ENCODE measurements at places on chromosomes 4 and X. TPM values are rescaled to one million over a fixed set of nuclear protein-coding genes. Genes with fewer than 3 reads are reported as not detected.

Gene LAGE3
- total RNA-seq = 24.9 TPM

Gene HMX1
- total RNA-seq = not detected

Gene TRPC3
- total RNA-seq = not detected

Gene MMRN1
- total RNA-seq = 16.7 TPM

Gene NXF2B
- not detected for total RNA-seq

Gene SSX4
- total RNA-seq = not detected

Gene MEPE
- not detected for total RNA-seq

Gene VSIG1
- total RNA-seq = not detected

Gene RPS6KA6
- 0.31 TPM for total RNA-seq

Gene TBL1X
- total RNA-seq = 20.1 TPM

- no peaks in the 10 kb centered on the region for H3K4me1 ChIP-seq
- no peak overlapping the region for H3K27ac ChIP-seq
- no peaks in the 10 kb centered on the region for H3K27me3 ChIP-seq
- H3K4me3 ChIP-seq = no peak overlapping the region
Measured at GRCh38 chr4:121226362-121226761, 62.2 kb upstream of the TNIP3 start.

- no peak for DNase-seq
- no peak overlapping the region for H3K27ac ChIP-seq
- H3K4me1 ChIP-seq = no peaks in the 10 kb centered on the region
- H3K4me3 ChIP-seq = no peak overlapping the region
Measured at GRCh38 chr4:94588896-94589693, 137.4 kb downstream of the PDLIM5 start.

- H3K4me3 ChIP-seq = no peak overlapping the region
- H3K27me3 ChIP-seq = no peaks in the 10 kb centered on the region
- DNase-seq = no peak
Measured at GRCh38 chrX:55546956-55547355, 57.3 kb upstream of the USP51 start.

GRCh38 chr4:64326507-64326906 is 82.7 kb downstream of the TECRL start:
- H3K4me3 ChIP-seq = no peak overlapping the region
- H3K27me3 ChIP-seq = no peaks in the 10 kb centered on the region
- no peaks in the 10 kb centered on the region for H3K36me3 ChIP-seq
- H3K4me1 ChIP-seq = no peaks in the 10 kb centered on the region

- H3K27ac ChIP-seq = no peak overlapping the region
- no peak for DNase-seq
- no peak overlapping the region for H3K4me3 ChIP-seq
- no peaks in the 10 kb centered on the region for H3K36me3 ChIP-seq
Measured at GRCh38 chrX:41952102-41952501, 28.7 kb upstream of the CASK start.

DNA sequence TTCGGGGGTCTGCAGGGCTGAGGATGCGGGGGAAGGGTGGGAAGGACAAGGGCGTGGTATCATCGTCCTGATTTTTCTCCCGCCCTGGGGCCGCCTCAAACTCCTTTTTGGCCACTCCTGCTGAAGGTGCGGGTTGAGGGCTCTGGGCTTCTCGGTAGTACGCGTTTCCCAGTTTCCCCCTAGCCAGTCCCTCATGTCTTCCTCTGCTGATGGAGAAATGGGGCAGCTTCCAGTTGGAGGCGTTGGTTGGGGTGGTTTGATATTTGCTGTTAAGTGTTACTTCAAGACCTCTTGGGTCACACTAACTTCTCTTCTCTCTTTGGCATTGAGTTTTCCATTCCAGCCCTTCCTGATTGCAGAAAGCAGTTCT is 482 bp downstream of the GSTCD start:
- H3K36me3 ChIP-seq = no peaks in the 10 kb centered on the region
- no peaks in the 10 kb centered on the region for H3K27me3 ChIP-seq
- peak overlapping the region; percentile 84 for H3K27ac ChIP-seq
- H3K4me3 ChIP-seq = peak overlapping the region; percentile 77
- DNase-seq = no peak

DNA sequence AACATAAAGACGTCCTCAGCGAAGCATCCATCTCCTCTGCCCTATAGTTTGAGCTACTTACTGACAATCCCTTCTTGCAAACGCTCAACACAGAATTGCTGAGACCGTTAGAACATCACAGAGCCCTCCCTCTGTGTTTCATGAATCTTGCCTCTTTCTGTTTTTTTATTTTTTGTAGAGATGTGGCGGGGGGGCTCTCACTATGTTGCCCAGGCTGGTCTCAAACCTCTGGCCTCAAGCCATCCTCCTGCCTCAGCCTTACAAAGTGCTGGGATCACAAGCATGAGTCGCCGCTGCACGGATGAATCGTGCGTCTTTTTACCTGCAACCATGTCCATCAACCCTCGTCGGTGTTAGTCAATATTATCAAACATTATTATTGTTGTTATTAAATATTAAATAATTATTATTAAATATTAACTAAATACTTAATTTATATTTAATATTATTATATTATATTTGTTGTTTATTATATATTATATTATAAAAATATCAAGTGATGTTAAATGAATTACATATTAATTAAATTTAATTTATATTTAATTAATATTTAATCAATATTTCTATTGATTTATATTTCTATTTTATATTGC is 200.7 kb downstream of the CRLF2 start:
- H3K36me3 ChIP-seq = no peaks in the 10 kb centered on the region
- H3K4me3 ChIP-seq = no peak overlapping the region
- no peaks in the 10 kb centered on the region for H3K27me3 ChIP-seq
- no peak for DNase-seq

- H3K4me3 ChIP-seq = no peak overlapping the region
- no peak overlapping the region for H3K27ac ChIP-seq
- no peaks in the 10 kb centered on the region for H3K4me1 ChIP-seq
Measured at GRCh38 chr4:65600656-65601055, 69.6 kb downstream of the EPHA5 start.

GRCh38 chr4:20983763-20984575 is 283.7 kb downstream of the PACRGL start:
- no peaks in the 10 kb centered on the region for H3K36me3 ChIP-seq
- H3K4me3 ChIP-seq = no peak overlapping the region
- no peak overlapping the region for H3K27ac ChIP-seq
- no peaks in the 10 kb centered on the region for H3K4me1 ChIP-seq

GRCh38 chrX:136205882-136206380 is 45.3 kb downstream of the MAP7D3 start:
- no peak overlapping the region for H3K27ac ChIP-seq
- no peaks in the 10 kb centered on the region for H3K27me3 ChIP-seq
- no peak overlapping the region for H3K4me3 ChIP-seq
- no peaks in the 10 kb centered on the region for H3K36me3 ChIP-seq
- DNase-seq = no peak
- H3K4me1 ChIP-seq = no peaks in the 10 kb centered on the region

- no peak overlapping the region for H3K27ac ChIP-seq
- no peaks in the 10 kb centered on the region for H3K36me3 ChIP-seq
- H3K4me3 ChIP-seq = no peak overlapping the region
- no peaks in the 10 kb centered on the region for H3K4me1 ChIP-seq
Measured at GRCh38 chr4:23036921-23037495, 344.3 kb downstream of the GBA3 start.

DNA sequence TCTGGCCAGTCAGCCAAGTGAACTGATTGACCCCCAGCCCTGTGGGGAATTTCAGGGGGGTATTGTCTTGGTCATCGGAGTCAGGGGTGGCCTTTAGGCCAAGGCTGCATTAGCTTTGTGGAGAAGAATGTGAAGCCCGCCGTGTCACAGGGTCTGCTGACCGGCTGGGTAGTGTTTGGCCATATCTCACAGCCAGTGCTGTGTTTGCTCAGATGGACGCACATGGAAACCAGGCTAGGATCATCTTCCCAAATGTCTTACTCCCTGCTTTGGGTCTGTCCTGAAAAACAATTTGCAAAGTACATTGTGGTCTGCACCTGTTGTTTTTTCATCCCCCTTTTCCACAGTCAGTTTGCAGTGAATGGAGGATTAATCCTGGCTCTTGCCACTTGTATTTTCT is 13.0 kb downstream of the TMEM164 start:
- H3K27ac ChIP-seq = no peak overlapping the region
- H3K4me1 ChIP-seq = no peaks in the 10 kb centered on the region
- no peaks in the 10 kb centered on the region for H3K36me3 ChIP-seq
- peaks cover 5% of the 10 kb centered on the region for H3K27me3 ChIP-seq
- no peak for DNase-seq

GRCh38 chrX:18461431-18461830 is 36.0 kb downstream of the CDKL5 start:
- H3K4me1 ChIP-seq = no peaks in the 10 kb centered on the region
- no peak for DNase-seq
- H3K27me3 ChIP-seq = no peaks in the 10 kb centered on the region
- no peaks in the 10 kb centered on the region for H3K36me3 ChIP-seq
- H3K27ac ChIP-seq = no peak overlapping the region

DNA sequence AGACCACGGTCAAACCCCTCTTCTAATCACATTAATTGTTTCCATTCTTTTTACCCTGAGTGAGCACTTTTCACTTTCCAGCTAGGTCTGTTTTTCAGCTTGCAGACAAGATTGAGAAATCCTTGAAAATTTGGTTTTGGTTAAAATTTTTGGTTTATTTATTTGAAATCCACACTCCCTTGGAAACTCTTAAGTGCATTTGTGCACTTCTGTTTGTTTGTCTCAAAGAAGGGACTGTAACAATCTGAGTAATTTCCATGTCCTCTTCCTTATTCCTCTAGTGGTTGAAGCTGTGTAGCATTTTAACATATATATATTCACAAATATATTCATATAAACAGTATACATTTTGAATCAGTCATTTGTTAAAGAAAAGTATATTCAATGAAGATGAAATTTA is 333.3 kb downstream of the ANK2 start:
- H3K4me1 ChIP-seq = no peaks in the 10 kb centered on the region
- no peak for DNase-seq
- H3K27me3 ChIP-seq = no peaks in the 10 kb centered on the region
- H3K27ac ChIP-seq = no peak overlapping the region
- no peaks in the 10 kb centered on the region for H3K36me3 ChIP-seq

DNA sequence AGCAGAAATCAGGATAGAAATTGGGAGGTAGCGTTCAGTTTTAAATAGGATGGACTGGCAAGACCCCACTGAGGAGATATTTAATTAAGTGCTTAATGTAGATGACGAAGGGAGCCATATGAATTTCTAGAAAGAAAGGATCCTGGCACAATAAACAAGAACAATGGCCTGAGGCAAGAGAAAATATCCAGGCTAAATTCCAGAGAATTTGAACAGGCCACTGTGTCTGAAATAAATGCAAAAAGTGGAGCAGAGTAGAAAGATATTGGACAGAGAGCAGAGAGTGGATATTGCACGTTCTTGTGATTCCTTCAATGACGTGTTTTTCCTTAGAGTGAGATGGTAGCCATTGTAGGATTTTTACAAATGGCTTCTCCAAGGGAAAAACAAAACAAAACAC is 1504.8 kb downstream of the C4orf33 start:
- no peak for DNase-seq
- H3K27me3 ChIP-seq = no peaks in the 10 kb centered on the region
- H3K4me1 ChIP-seq = no peaks in the 10 kb centered on the region
- H3K4me3 ChIP-seq = no peak overlapping the region
- H3K27ac ChIP-seq = no peak overlapping the region
- H3K36me3 ChIP-seq = no peaks in the 10 kb centered on the region

DNA sequence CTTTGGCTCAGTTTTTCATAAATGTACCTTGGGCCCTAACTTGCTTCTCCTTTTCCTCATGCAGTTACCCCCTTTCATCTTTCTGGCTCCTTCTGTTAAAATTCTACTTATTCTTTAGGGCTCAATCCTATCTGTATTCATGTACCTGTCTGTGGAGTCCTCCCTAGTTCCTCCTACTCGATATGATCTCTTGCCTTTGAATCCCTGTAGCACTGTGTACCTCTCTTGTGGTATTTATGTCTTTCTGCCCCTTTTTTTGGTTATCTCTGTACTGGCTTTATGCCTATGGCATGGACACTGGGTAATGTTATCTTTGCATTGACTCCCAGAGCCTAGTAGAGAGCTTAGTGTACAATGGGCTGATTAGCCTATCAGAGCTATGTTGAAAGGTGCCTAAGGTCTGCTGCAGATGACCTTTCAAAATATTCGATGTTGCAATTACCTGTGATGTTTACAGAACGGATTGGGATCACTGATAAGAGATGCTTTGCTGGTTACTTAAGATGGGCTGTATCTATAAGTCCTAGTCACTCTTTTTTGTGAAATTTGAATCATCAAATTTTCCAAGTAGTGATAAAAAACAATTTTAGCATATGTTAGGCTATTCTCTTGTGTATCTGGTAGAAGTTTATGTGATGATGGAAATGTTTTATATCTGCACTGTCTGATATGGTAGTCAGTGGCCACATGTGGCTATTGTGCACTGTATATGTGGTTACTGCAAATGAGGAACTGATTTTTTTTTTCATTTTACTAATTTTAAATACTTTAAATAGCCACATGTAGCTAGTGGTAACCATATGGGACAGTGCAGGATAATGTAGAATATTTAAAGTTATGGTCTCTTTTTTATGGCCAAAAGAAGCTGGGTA is 33.5 kb downstream of the TMEM164 start:
- no peaks in the 10 kb centered on the region for H3K4me1 ChIP-seq
- H3K27me3 ChIP-seq = peaks cover 2% of the 10 kb centered on the region
- H3K4me3 ChIP-seq = no peak overlapping the region
- DNase-seq = no peak
- H3K27ac ChIP-seq = no peak overlapping the region

- no peaks in the 10 kb centered on the region for H3K36me3 ChIP-seq
- DNase-seq = no peak
- H3K27ac ChIP-seq = no peak overlapping the region
- no peaks in the 10 kb centered on the region for H3K4me1 ChIP-seq
- H3K27me3 ChIP-seq = no peaks in the 10 kb centered on the region
Measured at GRCh38 chr4:56677711-56678110, 3.4 kb downstream of the HOPX start.

DNA sequence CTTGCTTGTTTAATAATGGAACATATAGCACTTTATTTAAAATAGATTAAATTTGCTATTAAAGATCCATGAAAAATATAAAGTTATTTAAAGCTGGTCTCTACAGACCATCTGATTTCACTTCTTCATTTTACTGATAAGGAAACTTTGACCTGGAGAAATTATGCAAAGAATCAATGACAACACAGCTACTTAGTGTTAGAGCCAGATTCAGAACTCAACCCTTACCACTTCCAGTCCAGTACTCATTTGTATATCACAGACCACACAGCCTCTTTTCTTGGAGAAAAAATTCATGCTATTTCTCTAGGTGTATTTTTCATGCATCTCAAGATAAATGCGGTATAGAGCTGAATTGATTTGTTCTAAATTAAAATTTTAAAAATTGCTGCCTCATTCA is 34.0 kb downstream of the WDFY3 start:
- no peak overlapping the region for H3K27ac ChIP-seq
- no peaks in the 10 kb centered on the region for H3K27me3 ChIP-seq
- H3K4me3 ChIP-seq = no peak overlapping the region
- H3K36me3 ChIP-seq = no peaks in the 10 kb centered on the region
- DNase-seq = no peak

- DNase-seq = no peak
- H3K27ac ChIP-seq = no peak overlapping the region
- no peaks in the 10 kb centered on the region for H3K27me3 ChIP-seq
- no peak overlapping the region for H3K4me3 ChIP-seq
- H3K4me1 ChIP-seq = no peaks in the 10 kb centered on the region
- no peaks in the 10 kb centered on the region for H3K36me3 ChIP-seq
Measured at GRCh38 chr4:30763321-30763727, 43.2 kb downstream of the PCDH7 start.

GRCh38 chr4:123298801-123299200 is 97.8 kb upstream of the SPRY1 start:
- H3K4me3 ChIP-seq = no peak overlapping the region
- no peaks in the 10 kb centered on the region for H3K36me3 ChIP-seq
- H3K27ac ChIP-seq = no peak overlapping the region
- H3K4me1 ChIP-seq = no peaks in the 10 kb centered on the region
- no peaks in the 10 kb centered on the region for H3K27me3 ChIP-seq
- no peak for DNase-seq
